ENCODE measurements at places on chromosomes 16 and 17.

GRCh38 chr16:77652399-77652798 is 69.9 kb upstream of the NUDT7 start:
- no peak for DNase-seq

- DNase-seq: no peak
Observed at GRCh38 chr17:42704490-42704836, 22.1 kb downstream of the CNTNAP1 start.

- DNase-seq: no peak
Observed at GRCh38 chr17:78374631-78375274, 3.7 kb upstream of the PGS1 start.

DNA sequence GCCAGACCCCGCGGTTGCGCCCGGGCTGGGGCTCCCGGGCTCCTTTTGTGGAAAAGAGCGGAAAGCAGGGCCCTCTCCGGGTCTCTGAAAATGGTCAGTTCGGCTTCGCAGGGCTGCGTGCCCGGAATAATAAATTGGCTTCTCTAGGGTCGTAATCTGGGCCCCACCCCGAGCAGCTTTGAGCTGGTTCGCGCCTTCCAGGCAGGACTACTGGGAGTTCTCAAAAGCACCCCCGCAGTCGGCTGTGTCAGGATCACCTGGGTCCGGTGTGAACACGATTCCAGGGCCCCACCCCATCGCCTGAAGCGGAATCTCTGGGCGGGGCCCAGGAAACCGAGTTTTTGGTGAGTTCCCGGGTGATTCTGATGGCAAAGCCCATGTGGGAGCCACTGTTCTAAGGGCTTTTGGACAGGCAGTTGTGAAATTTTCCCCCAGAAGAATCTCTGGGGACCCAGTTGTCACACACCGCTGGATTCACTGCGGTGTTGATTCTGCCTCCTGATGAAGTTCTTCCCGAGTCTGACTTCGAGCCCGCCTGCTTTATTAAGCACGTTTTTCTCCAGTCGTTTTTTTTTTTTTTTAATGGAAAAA is 77.0 kb downstream of the MRC2 start:
- DNase-seq: no peak

- DNase-seq: no peak
Observed at GRCh38 chr17:31013844-31014243, 43.0 kb downstream of the RNF135 start.

- peak; percentile 45 for DNase-seq
Observed at GRCh38 chr17:82592767-82593589, 55.3 kb downstream of the WDR45B start.

Measured in activated CD4-positive, alpha-beta T cell treated with anti-CD3 and anti-CD28 coated beads, Interleukin-2, amount 50 U/mL, for 48 hours (primary cell).